ENCODE measurements at places on chromosomes 7 and 10. TPM values are rescaled to one million over a fixed set of nuclear protein-coding genes. Genes with fewer than 3 reads are reported as not detected.

DNA sequence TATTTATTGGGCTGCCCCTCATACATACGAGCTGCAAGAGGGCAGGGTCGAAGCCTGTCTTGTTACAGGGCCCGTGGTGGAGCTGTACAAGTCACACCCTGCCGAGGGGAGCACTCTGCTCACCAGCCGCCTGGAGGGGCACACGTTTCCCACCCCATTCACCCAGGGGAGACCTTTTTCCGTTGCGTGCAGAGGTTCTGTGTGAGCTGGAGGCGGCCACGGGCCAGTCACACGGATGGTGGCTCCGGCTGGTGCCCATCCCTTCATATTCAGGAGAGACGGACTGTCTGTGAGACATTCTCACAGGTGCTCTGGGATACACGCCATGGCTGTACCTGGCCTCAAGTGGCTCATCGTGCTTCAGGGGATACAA is 47.9 kb upstream of the FAM20C start:
- no peak overlapping the region for H3K27ac ChIP-seq
- H3K4me1 ChIP-seq = peaks cover 6% of the 10 kb centered on the region
- DNase-seq = no peak
- no peaks in the 10 kb centered on the region for H3K27me3 ChIP-seq
- H3K36me3 ChIP-seq = peaks cover 12% of the 10 kb centered on the region

DNA sequence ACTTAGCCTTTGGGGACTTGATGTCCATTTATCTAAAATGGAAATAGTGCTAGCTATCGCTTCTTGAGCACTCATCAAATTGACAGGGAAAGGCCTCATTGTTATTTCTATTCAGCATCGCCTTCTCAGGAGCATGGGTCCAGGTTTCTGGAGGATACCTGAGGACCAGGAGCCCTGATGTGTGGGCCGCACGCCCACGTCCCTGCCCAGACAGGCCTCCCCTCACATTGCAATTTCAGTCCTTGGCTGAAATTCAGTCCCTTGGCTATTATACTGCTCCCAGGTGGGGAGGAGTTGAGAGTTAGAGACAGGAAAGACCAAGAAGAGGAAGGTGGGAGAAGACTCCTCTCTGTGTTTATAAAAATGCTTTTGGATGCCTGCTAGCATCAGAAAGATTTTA is 38.9 kb downstream of the GPRIN2 start:
- no peak overlapping the region for H3K27ac ChIP-seq
- H3K4me3 ChIP-seq = no peak overlapping the region
- no peaks in the 10 kb centered on the region for H3K4me1 ChIP-seq

Gene AMZ1
- 0.08 TPM for total RNA-seq

DNA sequence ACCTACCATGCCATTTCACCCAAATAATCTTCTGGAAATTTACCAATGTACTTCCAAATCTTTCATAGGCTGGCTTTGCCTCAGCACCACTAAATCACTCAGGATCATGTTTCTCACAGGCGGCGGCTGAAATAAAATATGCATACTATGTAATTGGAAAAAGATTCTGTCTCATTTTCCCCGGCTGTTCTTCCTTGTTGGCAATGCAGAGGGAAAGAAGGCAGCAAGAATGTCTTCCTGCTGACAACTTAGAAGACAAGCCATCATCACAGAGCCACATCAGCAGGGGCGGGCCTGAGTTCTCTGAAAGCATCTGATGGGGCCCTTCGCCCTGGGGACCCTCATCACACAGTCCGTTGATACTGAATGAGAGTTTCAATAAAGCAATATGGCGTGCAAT is 39.2 kb upstream of the COL1A2 start:
- DNase-seq = no peak
- H3K27me3 ChIP-seq = peaks cover 3% of the 10 kb centered on the region

DNA sequence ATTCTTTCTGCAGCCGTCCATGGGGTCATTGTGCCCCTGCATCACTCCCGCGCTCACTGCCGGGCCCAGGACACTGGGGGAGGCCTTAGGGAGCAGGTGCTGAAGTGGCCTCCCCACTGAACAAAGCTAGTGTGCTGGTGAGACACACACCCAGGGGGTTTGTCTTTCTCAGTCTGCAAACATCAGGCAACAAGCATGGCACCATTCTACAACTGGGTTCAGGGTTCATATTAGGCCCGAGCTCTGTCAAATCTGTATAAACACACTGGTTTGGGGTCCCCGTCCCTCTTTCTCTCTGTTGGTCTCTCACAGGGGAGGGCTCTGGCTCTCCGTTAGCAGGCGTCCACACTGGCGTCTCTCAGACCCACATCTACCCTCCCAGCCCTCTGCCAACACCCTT is 11.1 kb upstream of the PPP2R2D start:
- DNase-seq = no peak
- peaks cover 11% of the 10 kb centered on the region for H3K4me1 ChIP-seq
- no peaks in the 10 kb centered on the region for H3K36me3 ChIP-seq
- H3K27ac ChIP-seq = no peak overlapping the region
- no peaks in the 10 kb centered on the region for H3K27me3 ChIP-seq
- no peak overlapping the region for H3K4me3 ChIP-seq

Gene PLAC9
- total RNA-seq = not detected

DNA sequence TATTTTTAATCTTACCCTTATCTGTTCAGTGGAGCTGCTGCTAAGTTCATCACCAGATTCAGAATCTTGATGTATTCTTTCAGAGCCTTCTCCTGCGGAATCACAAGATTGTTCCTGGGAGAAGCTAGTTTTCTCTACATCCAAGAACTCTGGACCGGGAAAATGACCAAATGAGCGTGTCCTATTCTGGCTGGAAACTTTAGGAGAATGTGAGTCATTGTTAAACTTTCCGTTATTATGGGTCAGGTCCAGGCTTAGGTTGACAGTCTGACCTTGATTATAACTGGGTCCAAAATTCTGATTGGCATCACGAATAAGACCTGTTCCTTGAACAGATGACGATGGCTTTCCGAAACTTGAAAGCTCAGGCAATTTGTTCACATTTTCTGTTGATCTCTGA is 20.5 kb downstream of the ARHGAP12 start:
- H3K4me3 ChIP-seq = no peak overlapping the region
- peaks cover 19% of the 10 kb centered on the region for H3K4me1 ChIP-seq
- no peaks in the 10 kb centered on the region for H3K27me3 ChIP-seq
- peaks cover 45% of the 10 kb centered on the region for H3K36me3 ChIP-seq

- H3K36me3 ChIP-seq = no peaks in the 10 kb centered on the region
- no peak for DNase-seq
- H3K27ac ChIP-seq = no peak overlapping the region
- no peaks in the 10 kb centered on the region for H3K27me3 ChIP-seq
- H3K4me3 ChIP-seq = no peak overlapping the region
- H3K4me1 ChIP-seq = no peaks in the 10 kb centered on the region
Observed at GRCh38 chr7:135706038-135706742, 21.8 kb downstream of the SLC13A4 start.

GRCh38 chr7:139023076-139023475 is 12.8 kb downstream of the ZC3HAV1L start:
- no peak overlapping the region for H3K27ac ChIP-seq
- H3K36me3 ChIP-seq = peaks cover 36% of the 10 kb centered on the region
- peaks cover 6% of the 10 kb centered on the region for H3K4me1 ChIP-seq
- no peak for DNase-seq
- H3K27me3 ChIP-seq = no peaks in the 10 kb centered on the region
